H7 (cell line): ENCODE measurements at places on chromosomes 1 and 21.

- peak; percentile 98 for DNase-seq
Observed at GRCh38 chr21:42653231-42654061, at the start of gene PDE9A. Gene PDE9A (plus strand): TSS chr21:42653621. CDS start chr21:42653815, 194 bp downstream.

- no peak for DNase-seq
Observed at GRCh38 chr1:179200586-179200985, 28.9 kb downstream of the ABL2 start.

- peak; percentile 87 for DNase-seq
Observed at GRCh38 chr1:32334864-32335534, 1.0 kb downstream of the MARCKSL1 start.

DNA sequence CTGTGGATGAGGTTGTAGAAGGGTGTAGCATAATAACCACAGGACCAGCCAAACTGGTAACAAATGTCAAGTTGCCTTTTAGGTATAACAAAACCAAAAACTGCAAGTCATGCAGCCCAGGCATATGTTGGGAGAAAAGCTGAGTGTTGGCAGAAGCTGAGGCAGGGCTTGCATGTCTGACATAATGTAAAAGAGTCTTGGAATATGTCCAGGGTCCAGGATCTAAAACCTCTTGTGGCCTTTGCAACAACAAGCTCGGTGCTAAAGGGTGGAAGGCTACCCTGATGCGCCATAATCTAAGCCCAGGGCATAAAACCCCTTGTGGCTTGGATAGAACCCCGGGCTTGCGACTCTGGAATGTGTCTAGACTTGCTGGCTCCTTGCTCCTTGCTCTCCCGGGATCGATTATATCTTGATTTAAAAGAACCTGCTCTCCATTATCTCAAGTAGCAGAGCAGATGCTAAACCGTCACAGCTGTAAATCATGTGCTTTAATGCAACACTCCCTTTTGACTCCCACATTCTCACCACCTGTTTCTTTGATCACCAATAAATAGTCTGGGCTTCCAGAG, 26.5 kb upstream of the SLC35A3 start:
- DNase-seq: no peak

- peak; percentile 68 for DNase-seq
Observed at GRCh38 chr1:54795356-54795665, 5.8 kb downstream of the TTC22 start.

GRCh38 chr1:203072911-203073310, 12.9 kb downstream of the MYOG start:
- DNase-seq: no peak
